Naive thymus-derived CD8-positive, alpha-beta T cell (primary cell): ENCODE measurements at places on chromosomes 4 and X. TPM values are rescaled to one million over a fixed set of nuclear protein-coding genes. Genes with fewer than 3 reads are reported as not detected.

GRCh38 chr4:128355305-128355704 is 67.7 kb upstream of the PGRMC2 start:
- H3K27ac ChIP-seq = no peak overlapping the region
- no peaks in the 10 kb centered on the region for H3K4me1 ChIP-seq
- no peak for DNase-seq
- no peak overlapping the region for H3K4me3 ChIP-seq
- no peaks in the 10 kb centered on the region for H3K27me3 ChIP-seq
- H3K36me3 ChIP-seq = peaks cover 7% of the 10 kb centered on the region

DNA sequence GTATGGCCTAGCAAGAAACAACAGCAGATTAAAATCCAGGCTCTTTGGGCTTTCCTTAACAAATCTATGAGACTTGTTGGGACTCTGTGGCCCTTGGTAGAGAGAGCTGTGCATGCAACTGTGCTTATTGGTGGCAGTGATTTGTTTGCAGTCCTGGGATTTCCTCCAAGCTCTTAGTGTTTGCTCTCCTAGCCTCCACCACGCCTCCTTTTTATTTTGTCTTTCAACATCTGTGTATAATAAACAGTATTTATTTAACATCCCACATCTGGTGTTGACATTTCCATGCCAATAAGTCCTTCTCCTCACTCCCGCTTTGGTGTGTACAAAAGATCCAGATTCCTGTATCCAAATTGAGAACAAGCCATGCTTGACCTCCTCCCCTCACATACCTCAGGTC is 3.1 kb downstream of the TNMD start:
- no peak for DNase-seq
- H3K36me3 ChIP-seq = no peaks in the 10 kb centered on the region
- H3K27ac ChIP-seq = no peak overlapping the region
- H3K4me1 ChIP-seq = no peaks in the 10 kb centered on the region

DNA sequence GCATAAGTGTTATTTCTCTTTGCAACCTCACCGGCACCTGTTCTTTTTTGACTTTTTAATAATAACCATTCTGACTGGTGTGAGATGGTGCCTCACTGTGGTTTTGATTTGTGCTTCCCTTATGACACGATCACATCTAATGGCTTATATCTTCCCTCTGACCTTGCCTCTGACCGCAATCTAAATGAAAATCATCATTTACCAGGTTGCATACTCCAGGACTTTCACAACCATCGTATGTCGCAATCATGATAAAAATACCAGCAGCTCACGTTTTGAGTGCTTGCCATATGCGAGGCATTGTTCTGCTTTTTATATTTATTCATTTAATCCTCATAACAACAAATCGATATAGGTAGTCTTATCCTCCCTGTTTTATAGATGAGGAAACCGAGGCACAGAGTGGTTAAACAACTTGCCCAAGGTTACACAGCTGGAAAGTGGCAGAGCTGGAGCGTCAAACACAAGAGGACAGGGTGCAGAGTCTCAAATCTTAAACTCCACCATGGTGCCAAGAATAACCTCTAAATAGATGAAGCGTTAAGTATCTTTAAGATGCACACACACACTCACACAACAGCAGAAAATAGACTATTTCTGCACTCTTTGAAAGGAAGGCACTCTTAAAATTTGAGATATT is 102.2 kb downstream of the SEL1L3 start:
- peaks cover 18% of the 10 kb centered on the region for H3K36me3 ChIP-seq
- H3K27me3 ChIP-seq = no peaks in the 10 kb centered on the region
- no peak overlapping the region for H3K27ac ChIP-seq
- no peak for DNase-seq
- H3K4me3 ChIP-seq = no peak overlapping the region

- H3K4me3 ChIP-seq = peak overlapping the region; percentile 87
- H3K27ac ChIP-seq = no peak overlapping the region
- peaks cover 11% of the 10 kb centered on the region for H3K36me3 ChIP-seq
These were observed 8.0 kb upstream of the NEUROG2 start for GRCh38 chr4:112523764-112524505.

- DNase-seq = peak; percentile 51
- H3K27ac ChIP-seq = no peak overlapping the region
- H3K4me3 ChIP-seq = no peak overlapping the region
- no peaks in the 10 kb centered on the region for H3K36me3 ChIP-seq
These were observed 1276.1 kb downstream of the PCDH7 start for GRCh38 chr4:31995943-31996901.

DNA sequence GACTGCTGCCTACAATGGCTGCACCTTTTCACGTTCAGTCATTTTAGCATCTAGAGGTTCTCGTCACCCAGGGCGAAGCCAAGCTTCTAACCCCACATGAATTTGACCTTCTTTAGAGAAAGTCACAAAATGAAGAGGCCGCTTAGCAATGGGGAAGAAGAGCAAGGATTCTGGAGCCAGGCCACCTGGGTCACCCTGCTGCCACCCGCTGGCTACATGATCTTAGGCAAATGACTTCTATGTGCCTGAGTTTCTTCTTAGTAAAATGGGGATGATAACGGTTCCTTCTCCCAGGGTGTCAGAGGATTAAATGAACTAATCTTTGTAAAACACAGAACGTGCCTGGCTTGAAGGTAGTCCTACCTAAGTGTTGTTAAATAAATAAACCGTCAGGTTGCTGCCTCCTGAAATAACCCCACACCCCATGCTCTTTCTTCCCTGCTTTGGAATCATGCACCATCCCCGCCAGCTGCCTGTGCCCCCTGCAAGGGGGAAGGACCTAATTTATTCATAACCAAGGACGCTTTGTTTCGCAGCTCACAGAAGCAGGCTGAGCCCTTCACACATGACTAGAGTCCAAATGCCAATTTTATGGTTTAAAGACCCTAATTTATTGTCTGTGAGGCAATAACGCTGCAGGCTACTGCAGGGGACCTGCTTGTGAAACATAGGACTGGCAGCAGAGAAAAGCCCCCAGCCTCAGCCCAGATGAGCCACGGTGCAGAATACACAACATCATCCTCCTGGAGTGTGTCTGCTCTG is 28.6 kb upstream of the NSG1 start:
- H3K4me3 ChIP-seq = no peak overlapping the region
- no peak for DNase-seq
- no peaks in the 10 kb centered on the region for H3K36me3 ChIP-seq
- no peak overlapping the region for H3K27ac ChIP-seq

DNA sequence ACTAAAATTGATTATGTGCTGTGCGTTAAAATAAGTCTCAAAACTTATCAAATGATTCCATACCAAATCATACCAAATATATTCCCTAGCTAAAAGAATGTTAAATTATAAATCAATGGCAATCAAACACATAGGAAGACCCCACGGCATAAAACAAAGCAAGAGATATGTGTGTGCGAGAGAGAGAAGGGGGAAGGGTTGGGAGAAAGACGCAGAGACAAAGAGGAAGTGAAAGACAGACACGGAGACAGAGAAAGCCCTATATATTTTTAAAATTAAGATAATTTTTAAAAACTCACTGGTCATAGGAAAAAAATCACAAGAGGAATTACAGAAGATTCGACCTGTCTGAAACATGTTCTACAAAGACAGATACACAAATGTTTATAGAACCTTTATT is 371.4 kb downstream of the NLGN4X start:
- no peaks in the 10 kb centered on the region for H3K36me3 ChIP-seq
- no peaks in the 10 kb centered on the region for H3K4me1 ChIP-seq
- no peak overlapping the region for H3K4me3 ChIP-seq
- no peak for DNase-seq
- no peaks in the 10 kb centered on the region for H3K27me3 ChIP-seq

DNA sequence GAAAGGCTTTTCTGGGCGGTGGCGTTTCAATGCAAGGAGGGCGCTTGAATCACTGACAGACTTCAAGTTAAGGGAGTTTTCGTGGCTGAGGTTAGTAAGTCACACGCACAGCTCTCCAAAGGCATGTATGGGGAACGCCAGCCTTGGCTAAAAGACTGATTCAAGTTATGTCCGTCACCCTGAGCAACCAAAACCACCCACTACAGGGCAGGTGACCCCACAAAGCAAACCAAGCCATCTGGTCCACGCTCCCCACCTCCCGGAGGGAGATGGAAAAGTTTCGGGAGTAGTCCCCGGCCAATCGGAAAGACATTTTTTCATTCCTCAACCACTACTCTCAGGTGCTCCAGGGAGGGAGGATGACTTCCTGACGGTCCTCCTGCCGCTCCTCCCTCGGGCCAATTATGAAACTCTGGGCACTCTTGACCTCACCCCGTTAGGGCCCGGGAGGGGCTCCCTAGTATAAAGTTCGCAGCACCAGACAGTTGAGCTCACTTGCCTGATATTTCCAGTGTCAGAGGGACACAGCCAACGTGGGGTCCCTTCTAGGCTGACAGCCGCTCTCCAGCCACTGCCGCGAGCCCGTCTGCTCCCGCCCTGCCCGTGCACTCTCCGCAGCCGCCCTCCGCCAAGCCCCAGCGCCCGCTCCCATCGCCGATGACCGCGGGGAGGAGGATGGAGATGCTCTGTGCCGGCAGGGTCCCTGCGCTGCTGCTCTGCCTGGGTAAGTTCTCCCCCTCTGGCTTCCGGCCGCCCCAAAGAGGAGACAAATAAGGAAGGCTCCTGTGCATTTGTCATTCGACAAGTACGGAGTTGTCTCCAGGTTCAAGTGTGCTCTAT is at the start of gene EREG:
EREG (plus strand) TSS at position 494 of the 840 bp plus-strand sequence; CDS start at position 658, 164 bp downstream.
- peaks cover 39% of the 10 kb centered on the region for H3K27me3 ChIP-seq
- no peak for DNase-seq
- H3K27ac ChIP-seq = peak within 1 kb of the TSS; percentile 45
- no peaks in the 10 kb centered on the region for H3K36me3 ChIP-seq

- H3K36me3 ChIP-seq = no peaks in the 10 kb centered on the region
- peaks cover 27% of the 10 kb centered on the region for H3K27me3 ChIP-seq
- no peak for DNase-seq
These were observed at the start of gene HTR2C for GRCh38 chrX:114583646-114584374. TSS of gene HTR2C (plus strand) at chrX:114584086. CDS start at chrX:114726937, 142,851 bp downstream.

- no peak overlapping the region for H3K27ac ChIP-seq
- peaks cover 17% of the 10 kb centered on the region for H3K4me1 ChIP-seq
- no peak for DNase-seq
- H3K4me3 ChIP-seq = no peak overlapping the region
- no peaks in the 10 kb centered on the region for H3K36me3 ChIP-seq
These were observed 31.5 kb downstream of the REELD1 start for GRCh38 chr4:146245850-146246249.

GRCh38 chr4:110247591-110247990 is 49.2 kb upstream of the ELOVL6 start:
- H3K36me3 ChIP-seq = no peaks in the 10 kb centered on the region
- no peak overlapping the region for H3K4me3 ChIP-seq
- no peak overlapping the region for H3K27ac ChIP-seq

The GUCY1B1 gene
- not detected for total RNA-seq

The PDE6B gene
- 24.7 TPM for total RNA-seq

- H3K27ac ChIP-seq = no peak overlapping the region
- peaks cover 8% of the 10 kb centered on the region for H3K27me3 ChIP-seq
- H3K4me1 ChIP-seq = no peaks in the 10 kb centered on the region
- no peak overlapping the region for H3K4me3 ChIP-seq
- H3K36me3 ChIP-seq = no peaks in the 10 kb centered on the region
These were observed 26.8 kb downstream of the PPP2R2C start for GRCh38 chr4:6445403-6446129.

DNA sequence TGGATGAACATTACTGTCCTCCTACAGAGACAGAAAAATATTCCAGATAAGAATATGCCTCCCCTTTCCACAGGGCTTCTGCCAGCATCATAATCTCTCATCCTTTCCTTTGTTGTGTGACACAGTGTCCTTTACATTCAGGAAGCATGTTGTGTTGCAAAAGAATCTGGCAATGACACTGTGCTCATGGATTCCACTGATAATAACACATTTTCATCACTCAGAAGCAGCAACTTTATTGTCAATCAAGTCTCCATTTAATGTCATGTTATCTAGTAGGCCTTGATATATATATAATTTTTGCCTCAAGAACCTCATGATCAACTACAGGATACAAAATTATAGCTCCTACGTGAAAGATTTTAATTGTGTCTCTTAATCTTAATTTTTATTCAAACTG is 833.9 kb downstream of the FSTL5 start:
- H3K27me3 ChIP-seq = no peaks in the 10 kb centered on the region
- no peak overlapping the region for H3K27ac ChIP-seq
- H3K4me1 ChIP-seq = no peaks in the 10 kb centered on the region
- H3K36me3 ChIP-seq = no peaks in the 10 kb centered on the region
- H3K4me3 ChIP-seq = no peak overlapping the region

The RHOXF2 gene
- total RNA-seq = not detected

The LUZP4 gene
- total RNA-seq = not detected

GRCh38 chrX:22037911-22038537 is 5.9 kb downstream of the PHEX start:
- peak overlapping the region; percentile 68 for H3K27ac ChIP-seq
- DNase-seq = no peak

- no peaks in the 10 kb centered on the region for H3K4me1 ChIP-seq
- no peaks in the 10 kb centered on the region for H3K36me3 ChIP-seq
- no peak for DNase-seq
- no peak overlapping the region for H3K27ac ChIP-seq
- peaks cover 13% of the 10 kb centered on the region for H3K27me3 ChIP-seq
These were observed 2.3 kb upstream of the RNF212 start for GRCh38 chr4:1115528-1116293.

DNA sequence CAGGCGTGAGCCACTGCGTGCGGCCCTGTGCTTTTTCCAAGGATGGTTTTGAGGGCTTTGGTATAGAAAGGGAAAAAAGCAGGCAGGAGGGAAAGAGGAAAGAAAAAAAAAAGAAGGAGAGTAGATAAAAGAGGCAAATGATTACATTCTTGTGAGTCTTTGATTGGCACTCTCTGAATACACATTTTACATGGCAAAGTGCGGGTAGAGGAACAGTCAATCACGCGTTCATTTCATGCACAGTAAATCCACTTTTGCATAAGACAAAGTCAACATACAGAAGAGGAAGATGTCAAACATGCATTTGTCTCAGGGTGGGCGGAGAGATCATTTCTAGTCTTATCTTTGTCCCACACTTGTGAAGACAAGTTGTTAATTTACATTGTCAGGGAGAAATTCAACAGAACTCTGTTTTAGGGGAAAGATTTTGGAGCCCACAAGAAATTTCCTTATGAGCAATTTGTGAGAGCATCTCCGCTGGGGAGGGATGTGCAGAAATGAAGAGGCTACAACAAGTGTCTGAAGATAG is 183.2 kb downstream of the DHRSX start:
- H3K27me3 ChIP-seq = no peaks in the 10 kb centered on the region
- no peak overlapping the region for H3K27ac ChIP-seq
- H3K4me1 ChIP-seq = peaks cover 8% of the 10 kb centered on the region
- H3K36me3 ChIP-seq = peaks cover 24% of the 10 kb centered on the region
- DNase-seq = no peak
- no peak overlapping the region for H3K4me3 ChIP-seq

The PABPC5 gene
- total RNA-seq = not detected

The MUC7 gene
- total RNA-seq = not detected

- no peak for DNase-seq
- H3K27ac ChIP-seq = no peak overlapping the region
- H3K36me3 ChIP-seq = no peaks in the 10 kb centered on the region
- H3K4me3 ChIP-seq = no peak overlapping the region
- H3K27me3 ChIP-seq = no peaks in the 10 kb centered on the region
- no peaks in the 10 kb centered on the region for H3K4me1 ChIP-seq
These were observed 393.5 kb downstream of the KCNIP4 start for GRCh38 chr4:21555083-21555482.
